Activated CD8-positive, alpha-beta memory T cell treated with anti-CD3 and anti-CD28 coated beads for 1 hour (primary cell): ENCODE measurements at places on chromosomes 11 and 22.

DNA sequence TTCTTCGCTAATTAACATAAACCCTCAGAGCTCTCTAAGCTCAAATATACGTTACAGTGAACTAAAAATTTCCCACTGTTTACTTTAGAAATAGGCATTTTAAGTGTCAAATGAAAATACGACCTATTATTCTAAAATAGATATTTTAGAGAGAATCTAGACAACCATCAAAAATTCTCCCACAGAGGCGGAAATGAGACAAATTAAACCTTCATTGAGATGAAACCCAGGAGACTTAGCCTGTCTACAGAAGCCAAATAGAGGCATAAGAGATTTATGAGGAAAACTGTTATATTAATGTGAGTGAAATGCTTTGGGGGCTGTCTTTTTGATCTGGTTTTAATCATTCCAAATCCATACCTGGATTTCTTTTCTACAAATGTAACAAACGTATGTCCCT lies 232.0 kb upstream of the GRIA4 start:
- DNase-seq, result no peak

GRCh38 chr22:21569459-21570170 lies 2.1 kb downstream of the UBE2L3 start:
- DNase-seq, result no peak

GRCh38 chr22:43017525-43018460 lies 2.8 kb upstream of the PACSIN2 start:
- DNase-seq, result no peak

- no peak for DNase-seq
Observed at GRCh38 chr11:109756951-109757350, 335.0 kb downstream of the C11orf87 start.

DNA sequence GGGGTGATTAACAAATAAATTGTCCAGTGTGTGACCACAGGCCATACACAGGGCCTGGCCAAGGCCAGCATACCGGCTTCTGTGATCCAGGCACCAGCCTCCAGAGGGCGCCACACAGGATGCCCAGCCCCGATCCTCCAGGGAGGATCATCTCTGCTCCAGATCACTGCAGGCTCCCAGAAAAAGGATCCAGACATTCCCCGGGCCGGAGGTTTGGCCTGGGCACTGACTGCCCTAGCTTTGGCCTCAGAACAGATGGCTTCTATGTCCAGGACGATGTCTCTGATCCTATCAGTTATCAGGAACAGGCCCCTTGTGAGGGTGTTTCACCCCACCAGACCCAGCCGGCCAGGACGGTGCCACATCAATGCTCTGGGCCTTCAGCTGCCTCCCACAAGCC lies 74.5 kb upstream of the LMO1 start:
- no peak for DNase-seq

- DNase-seq, result no peak
Observed at GRCh38 chr11:129943036-129943435, 47.7 kb upstream of the NFRKB start.
